Activated naive CD8-positive, alpha-beta T cell treated with anti-CD3 and anti-CD28 coated beads for 36 hours (primary cell): ENCODE measurements at places on chromosomes 11 and 22.

- no peak for DNase-seq
Observed at GRCh38 chr22:30821863-30822215, 127.2 kb downstream of the OSBP2 start.

- DNase-seq: no peak
Observed at GRCh38 chr22:23827351-23827995, 11.3 kb downstream of the DERL3 start.

DNA sequence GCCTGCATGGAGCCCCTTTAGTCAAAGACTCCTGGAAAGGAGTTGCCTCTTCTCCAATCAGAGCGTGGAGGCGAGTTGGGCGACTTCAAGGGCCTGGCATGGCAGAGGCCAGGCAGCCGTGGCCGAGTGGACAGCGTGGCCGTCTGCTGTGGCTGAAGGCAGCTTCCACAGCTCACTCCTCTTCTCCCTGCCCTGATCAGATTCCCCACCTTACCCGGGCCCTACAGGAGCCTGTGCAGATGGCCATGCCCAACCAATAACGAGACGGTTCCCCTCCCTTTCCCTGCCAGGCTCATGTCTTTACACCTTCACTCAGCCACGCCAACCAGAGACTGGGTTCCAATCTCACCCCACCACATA is 20.0 kb upstream of the SLC22A12 start:
- DNase-seq: no peak

- no peak for DNase-seq
Observed at GRCh38 chr11:72955466-72955865, 141.3 kb downstream of the ATG16L2 start.

DNA sequence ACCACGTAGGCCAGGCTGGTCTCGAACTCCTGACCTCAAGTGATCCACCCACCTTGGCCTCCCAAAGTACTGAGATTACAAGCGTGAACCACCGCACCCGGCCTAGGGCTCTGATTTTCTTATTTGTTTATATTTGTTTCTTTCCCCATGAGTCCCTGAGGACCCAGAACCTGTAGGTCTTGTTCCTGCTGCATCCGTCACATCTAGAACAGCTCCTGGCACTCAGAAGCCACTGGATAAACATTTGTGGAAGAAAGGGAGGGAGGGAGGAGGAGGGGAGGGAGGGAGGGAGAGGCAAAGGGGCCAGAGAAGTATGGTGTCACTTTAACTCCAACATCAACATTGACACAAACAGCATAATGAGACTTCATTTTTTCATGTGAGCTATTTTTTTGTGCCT is 67.7 kb downstream of the CELSR1 start:
- no peak for DNase-seq
